Diencephalon (tissue), 1 donor: ENCODE measurements at places on chromosomes 4 and X. TPM values are rescaled to one million over a fixed set of nuclear protein-coding genes. Genes with fewer than 3 reads are reported as not detected.

Gene RPS6KA3
- total RNA-seq, result 28.6 TPM

Gene PAGE1
- not detected for total RNA-seq

Gene REPS2
- 26.3 TPM for total RNA-seq

Gene MAML3
- total RNA-seq, result 7.4 TPM

Gene PAGE4
- not detected for total RNA-seq

Gene STOX2
- total RNA-seq, result 60.4 TPM

Gene PRRG3
- 10.4 TPM for total RNA-seq

Gene DMRTC1
- total RNA-seq, result 0.46 TPM

Gene SSX4
- not detected for total RNA-seq

Gene TCP11X2
- total RNA-seq, result 1.8 TPM

Gene TFDP3
- total RNA-seq, result not detected

Gene PDZD4
- total RNA-seq, result 125 TPM

Gene HERC5
- total RNA-seq, result 3.5 TPM

Gene PTCHD1
- 11.5 TPM for total RNA-seq

Gene SUPT20HL1
- total RNA-seq, result not detected

Gene REELD1
- total RNA-seq, result not detected

Gene ARMCX1
- total RNA-seq, result 80.5 TPM

Gene NLGN4X
- 71.3 TPM for total RNA-seq

Gene SPANXA2
- total RNA-seq, result not detected

Gene ENAM
- total RNA-seq, result not detected

Gene RHOXF1
- not detected for total RNA-seq

Gene VCX2
- total RNA-seq, result not detected

Gene MSN
- 41.1 TPM for total RNA-seq

Gene MAGEE2
- 4.2 TPM for total RNA-seq

Gene PABPC1L2B
- 0.92 TPM for total RNA-seq

Gene NKX6-1
- 1.4 TPM for total RNA-seq

Gene CXCL6
- total RNA-seq, result 0.69 TPM

Gene PWWP3B
- 4.2 TPM for total RNA-seq

Gene PPM1K
- 108 TPM for total RNA-seq

Gene ARAP2
- total RNA-seq, result 78.2 TPM

Gene MAGEC2
- total RNA-seq, result not detected

Gene TECRL
- 1.2 TPM for total RNA-seq

Gene PF4V1
- 1.6 TPM for total RNA-seq

Gene NUP62CL
- 4.4 TPM for total RNA-seq

Gene SOD3
- total RNA-seq, result 1.4 TPM

Gene STATH
- not detected for total RNA-seq

Gene SLC6A14
- total RNA-seq, result not detected

Gene COX7B2
- total RNA-seq, result not detected
